ENCODE measurements at places on chromosomes 16 and 17. TPM values are rescaled to one million over a fixed set of nuclear protein-coding genes. Genes with fewer than 3 reads are reported as not detected.
A peak's percentile ranks its signal among the peaks of the same experiment; 100 is the strongest.

DNA sequence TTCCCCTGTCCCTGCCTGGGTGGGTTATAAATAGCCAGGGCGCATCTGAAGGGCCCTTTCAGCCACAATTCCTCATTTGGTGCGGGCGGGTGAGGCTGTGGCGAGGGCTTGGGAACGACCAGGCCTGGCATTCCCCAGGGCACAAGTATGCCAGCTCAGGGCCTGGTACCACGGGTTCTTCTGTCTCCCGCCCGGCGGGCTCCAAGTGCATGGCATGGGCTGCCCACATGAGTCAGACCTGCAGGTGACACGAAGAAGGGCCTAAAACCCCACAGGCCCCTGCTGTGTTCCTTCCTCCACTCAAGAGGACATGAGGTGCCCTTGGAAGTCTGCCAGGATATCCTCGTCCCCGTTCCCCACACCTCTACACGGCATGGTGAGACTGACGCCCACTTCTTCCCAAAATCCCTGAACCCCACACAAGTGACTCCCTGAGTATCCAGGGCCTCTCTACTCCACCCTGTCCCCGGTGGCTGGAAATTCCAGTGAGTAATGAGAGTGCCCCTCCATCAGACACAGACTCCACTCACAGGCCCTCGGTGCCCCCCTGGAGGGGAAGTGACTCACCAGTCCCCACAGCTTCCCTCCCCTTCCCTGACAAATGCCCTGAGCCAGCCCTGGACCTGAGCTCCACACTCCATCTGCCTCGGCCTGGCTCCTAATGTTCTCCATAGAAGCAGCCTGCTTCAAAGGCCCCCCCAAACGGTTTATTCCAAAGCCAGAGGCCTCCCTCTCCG is 68.8 kb downstream of the ABR start:
- DNase-seq: peak; percentile 91

GRCh38 chr17:59972778-59973177 is 8.2 kb upstream of the RNFT1 start:
- DNase-seq: peak; percentile 9

GRCh38 chr16:84940670-84941551 is 70.4 kb downstream of the ZDHHC7 start:
- DNase-seq: no peak

- DNase-seq: no peak
These were observed 42.7 kb downstream of the NT5M start for GRCh38 chr17:17345686-17346427.

GRCh38 chr17:1601571-1601970 is 27.1 kb downstream of the SLC43A2 start:
- DNase-seq: no peak

DNA sequence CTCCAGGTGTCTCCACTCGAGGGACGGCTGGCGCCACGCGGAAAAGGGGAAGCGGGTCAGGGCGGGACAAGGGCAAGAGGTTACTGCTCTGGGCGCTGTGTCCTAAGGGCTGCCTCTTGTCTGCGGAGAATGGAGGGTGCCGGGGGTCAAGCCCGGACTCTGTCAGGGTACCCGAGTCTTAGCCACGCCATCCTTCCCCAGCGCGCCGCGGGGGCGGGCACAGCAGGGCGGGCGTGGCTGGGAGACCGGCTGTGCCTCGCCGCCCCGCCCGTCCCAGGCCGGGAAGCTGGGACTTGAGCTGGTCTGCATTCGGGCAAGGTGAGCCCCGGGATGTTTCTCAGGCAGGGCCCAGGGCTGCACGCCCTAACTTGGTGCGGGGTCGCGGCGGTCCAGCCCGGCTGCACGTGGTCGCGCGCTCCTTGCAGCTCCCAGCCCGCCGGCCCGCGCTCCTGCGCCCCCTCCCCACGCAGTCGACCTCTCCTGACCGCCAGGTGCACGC is 6.2 kb upstream of the ACTG1 start:
- DNase-seq: no peak

- DNase-seq: no peak
These were observed 38.5 kb downstream of the OTOA start for GRCh38 chr16:21702276-21702675.

DNA sequence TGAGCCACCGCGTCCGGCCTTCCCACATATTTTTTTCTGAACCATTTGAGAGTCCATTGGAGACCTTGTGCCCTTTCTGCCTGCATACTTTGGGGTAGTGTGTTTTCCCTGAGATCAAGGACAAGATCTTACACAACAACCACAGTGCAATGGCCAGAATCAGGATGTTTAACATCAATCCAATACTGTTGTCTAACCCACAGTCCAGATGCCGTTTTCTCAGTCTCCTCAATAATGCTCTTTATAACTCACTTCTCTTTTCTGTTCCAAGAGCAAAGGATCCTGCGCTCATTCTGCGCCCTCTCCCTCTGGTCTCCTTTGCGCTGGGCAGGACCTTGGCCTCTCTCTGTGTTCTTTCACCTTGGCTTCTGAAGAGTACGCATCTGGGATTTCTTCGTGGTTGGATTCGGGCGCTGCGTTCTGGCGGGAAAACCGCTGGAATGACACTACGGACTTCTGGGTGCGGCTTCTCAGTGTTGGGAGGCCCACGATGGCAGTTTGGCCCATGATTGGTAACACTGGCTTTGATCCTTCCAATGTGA is 16.6 kb downstream of the CBX4 start:
- DNase-seq: no peak

DNA sequence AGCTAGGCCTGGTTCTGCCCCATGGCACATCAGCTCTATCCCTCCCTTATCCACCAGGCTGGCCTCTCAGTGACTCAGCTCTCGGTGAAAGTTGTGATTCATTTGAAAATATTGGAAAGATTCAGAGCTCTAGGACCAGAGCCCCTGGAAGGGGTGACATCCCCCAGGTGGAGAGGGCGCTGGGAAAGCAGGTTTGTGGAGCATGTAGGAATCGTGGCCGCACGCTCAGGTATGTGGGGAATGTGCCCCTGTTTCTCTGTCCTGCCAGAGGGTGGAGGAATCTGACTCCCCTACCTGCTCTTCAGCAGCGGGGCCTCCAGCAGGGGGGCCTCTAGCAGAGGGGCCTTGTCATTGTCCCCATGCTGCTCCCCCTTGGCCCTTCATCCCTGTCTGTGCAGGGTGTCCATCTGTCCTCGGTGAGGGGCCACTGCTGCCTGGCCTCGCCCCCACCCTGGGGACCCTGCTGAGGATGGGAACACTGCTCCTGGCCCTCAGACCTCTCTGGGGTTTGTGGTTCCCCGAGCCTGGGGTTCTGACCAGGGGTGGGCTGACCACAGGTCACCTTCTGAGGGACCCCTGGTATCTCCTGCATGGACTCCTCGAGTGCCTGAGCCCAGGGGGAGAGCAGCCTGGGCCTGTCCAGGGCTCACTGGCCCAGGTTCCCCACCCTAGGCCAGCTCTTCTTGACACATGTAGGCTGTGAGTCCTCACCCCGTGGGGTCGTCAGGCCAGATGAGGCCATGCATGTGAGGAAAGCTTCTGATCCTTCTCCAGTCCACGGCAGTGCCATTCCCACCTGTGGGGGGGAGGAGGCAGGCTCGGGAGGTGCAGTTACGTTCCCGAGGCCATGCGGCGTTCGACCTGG is 47.5 kb downstream of the NT5M start:
- DNase-seq: peak; percentile 54

DNA sequence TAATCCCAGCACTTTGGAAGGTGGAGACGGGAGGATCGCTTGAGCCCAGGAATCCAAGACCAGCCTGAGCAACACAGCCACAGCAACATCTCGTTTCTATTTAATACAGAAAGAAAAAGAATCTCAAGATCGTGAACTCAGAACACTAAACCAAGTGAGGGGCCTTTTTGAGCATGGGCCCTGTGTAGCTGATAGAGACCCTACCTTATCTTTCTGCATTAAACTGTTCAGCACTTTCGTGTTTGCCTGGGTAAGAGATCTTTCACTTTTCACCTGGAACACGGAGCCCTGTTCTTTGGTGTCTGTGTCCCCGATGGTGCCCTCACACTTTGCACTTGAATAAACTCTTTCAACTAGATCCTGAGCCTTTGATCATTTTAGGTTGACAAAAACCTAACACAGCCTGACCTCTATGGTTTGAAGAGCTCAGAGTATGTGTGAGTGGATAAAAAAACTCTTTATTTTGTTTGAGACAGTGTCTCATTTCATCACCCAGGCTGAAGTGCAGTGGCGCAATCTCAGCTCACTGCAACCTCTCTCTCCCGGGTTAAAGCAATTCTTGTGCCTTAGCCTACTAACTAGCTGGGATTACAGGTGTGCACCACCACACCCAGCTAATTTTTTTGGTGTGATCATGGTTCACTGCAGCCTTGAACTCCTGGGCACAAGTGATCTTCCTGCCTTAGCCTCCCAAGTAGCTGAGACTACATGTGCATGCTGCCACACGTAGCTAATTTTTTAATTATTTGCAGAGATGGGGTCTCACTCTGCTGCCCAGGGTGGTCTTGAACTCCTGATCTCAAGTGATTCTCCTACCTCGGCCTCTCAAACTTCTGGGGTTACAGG is 83.8 kb upstream of the GRIN2A start:
- no peak for DNase-seq

DNA sequence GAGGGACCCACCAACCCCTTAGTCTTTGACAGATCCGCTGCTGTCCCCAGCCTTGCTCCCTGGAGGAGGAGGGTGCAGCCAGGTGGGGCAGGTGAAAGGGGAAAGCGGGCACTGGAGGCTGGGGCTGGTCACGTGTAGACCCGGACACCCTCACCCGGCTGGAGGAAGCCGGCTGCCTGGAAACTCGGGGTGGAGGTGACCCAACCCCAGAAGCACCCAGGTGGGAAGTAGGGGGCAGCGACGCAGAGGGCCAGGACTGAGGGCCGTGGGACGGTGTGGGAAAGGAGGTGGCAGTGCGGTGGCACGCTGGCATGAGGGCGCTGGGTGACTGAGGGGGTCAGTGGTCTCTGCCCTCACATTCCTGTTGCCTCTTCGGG is 2.7 kb downstream of the TRAF7 start:
- no peak for DNase-seq

DNA sequence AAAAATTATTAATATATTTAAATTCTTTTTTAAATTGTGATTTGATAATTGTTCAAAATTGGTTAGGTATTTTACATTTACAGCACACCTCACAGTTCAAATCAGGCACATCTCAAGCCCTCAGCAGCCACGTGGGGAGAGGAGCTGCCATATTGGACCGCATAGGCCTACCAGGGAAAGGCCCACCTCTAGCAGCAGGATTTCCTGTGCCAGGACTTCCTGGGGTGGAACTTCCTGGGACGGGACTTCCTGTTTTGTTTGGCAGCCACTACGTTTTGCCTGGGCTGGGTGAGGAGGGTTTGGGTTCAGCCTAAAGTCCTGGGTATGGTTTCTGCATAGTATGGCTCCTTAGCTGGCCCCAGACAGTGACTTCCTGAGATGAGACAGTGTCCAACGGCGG is 298.5 kb upstream of the FOXF1 start:
- DNase-seq: no peak

DNA sequence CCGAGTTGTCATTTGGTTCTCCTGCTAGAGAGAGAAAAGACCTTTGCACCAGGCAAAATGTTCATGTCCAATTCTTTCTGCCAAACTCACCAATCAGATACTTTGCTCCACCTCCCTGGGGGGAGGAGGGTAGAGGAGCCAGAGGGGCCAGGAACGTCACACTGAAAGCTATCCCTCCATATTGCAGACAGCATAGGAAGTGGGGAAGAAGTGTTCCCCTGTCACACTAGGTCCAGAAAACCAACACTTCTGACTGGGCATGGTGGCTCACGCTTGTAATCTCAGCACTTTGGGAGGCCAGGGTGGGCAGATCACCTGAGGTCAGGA is 9.5 kb downstream of the HSD17B2 start:
- DNase-seq: no peak

DNA sequence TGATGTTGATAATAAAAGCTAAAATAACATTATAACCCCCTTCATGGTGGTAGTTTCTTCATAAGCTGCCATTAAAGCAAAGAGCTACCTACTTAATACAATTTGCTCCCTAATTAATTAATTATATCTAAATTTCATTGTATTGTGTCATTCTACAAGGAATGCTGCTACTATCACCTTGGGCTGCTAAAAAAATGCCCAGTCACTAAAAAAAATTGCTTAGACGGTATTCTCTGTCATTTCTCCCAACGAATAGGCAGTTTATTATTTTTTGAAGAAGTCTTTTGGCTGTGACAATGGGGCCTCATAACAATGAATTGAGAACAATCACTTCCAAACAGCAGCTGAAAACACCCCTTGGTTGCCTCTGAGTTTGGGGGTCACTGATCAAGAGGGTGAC is 59.5 kb downstream of the XYLT1 start:
- no peak for DNase-seq

CD300LB gene
- not detected for total RNA-seq

CES3 gene
- under 0.01 TPM for total RNA-seq

PDILT gene
- total RNA-seq: not detected

DNAH2 gene
- under 0.01 TPM for total RNA-seq

TBC1D3D gene
- not detected for total RNA-seq

PTX4 gene
- not detected for total RNA-seq

CDR2L gene
- 5.6 TPM for total RNA-seq
